ENCODE measurements at places on chromosomes 3 and 15.

DNA sequence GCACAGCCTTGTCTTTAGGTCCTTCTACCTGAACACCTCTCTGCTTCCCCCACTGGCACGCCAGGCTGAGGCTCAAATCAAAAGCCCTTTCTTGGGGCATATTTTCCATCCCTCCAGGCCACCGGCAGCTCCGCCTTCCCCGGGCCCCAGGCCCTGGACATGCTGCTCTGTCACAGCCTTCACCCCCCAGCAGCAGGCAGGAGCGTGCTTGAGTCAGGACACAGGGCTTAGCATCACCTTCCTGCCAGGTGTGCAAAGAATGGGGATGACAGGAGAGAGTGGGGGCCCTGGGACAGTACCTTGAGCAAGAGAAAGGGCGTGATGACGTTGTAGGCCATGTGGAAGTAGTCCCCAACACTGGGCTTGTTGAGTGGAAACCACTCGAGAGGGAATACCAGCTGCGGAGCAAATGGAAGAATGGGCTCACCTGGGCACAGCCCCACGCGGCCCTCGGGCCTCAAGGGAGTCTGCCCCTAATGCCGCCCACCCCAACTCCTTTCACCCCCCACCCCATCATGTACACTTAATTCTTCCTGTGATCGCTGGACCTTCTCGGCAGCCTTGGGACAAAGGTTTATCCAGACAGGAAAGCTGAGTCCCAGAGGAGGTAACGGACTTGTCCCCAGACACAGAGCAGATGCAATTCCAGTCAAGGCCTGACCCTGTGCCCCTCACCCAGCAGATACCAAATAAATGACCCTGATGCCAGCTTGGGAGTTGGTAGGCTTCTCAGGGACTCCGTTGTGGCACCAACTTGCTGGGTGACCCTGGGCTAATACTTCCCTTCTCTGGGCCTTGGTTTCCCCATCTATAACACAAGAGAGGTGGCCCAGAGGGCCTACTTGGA lies 9.1 kb upstream of the CALML4 start:
- DNase-seq = no peak

DNA sequence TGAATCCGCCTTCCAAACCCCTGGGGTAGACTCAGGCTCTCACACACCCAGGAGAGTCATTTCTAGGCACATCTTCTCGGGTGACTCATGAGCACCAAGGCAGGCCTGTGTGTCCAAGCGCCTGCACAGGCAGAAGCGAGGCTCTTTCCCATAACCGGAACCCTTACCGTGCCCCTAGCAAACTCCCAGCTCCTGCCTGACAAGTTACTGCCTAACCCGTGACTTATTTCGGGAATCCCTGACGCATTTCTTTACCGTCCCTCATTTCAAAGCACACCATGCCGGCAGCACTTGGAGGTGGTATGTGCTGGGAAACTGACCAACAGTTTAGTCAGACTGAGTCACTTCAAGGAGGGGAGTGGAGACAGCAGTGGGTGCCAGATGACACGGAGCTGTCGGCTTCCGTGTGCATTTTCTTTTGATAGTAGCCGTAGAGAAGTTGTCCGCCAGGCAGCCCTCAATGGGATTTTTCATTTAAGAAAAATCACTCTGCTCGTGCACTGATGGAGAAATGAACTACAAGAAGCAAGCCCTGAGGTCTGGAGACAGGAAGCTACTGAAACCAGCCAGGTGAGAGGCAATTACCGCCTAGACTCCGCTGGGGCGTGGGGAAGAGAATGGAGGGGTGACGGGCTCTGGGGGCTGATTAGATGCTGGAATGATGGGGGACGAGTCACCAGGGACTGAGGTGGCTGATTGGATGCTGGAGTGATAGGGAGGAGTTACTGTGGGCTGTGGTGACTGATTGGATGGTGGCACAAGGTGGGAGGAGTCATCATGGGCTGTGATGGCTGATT lies 17.3 kb upstream of the HRH1 start:
- DNase-seq = peak; percentile 21

GRCh38 chr3:159451067-159451466 lies 537.6 kb upstream of the IL12A start:
- DNase-seq = no peak

GRCh38 chr15:101167753-101168462 lies 83.9 kb downstream of the CHSY1 start:
- peak; percentile 80 for DNase-seq

DNA sequence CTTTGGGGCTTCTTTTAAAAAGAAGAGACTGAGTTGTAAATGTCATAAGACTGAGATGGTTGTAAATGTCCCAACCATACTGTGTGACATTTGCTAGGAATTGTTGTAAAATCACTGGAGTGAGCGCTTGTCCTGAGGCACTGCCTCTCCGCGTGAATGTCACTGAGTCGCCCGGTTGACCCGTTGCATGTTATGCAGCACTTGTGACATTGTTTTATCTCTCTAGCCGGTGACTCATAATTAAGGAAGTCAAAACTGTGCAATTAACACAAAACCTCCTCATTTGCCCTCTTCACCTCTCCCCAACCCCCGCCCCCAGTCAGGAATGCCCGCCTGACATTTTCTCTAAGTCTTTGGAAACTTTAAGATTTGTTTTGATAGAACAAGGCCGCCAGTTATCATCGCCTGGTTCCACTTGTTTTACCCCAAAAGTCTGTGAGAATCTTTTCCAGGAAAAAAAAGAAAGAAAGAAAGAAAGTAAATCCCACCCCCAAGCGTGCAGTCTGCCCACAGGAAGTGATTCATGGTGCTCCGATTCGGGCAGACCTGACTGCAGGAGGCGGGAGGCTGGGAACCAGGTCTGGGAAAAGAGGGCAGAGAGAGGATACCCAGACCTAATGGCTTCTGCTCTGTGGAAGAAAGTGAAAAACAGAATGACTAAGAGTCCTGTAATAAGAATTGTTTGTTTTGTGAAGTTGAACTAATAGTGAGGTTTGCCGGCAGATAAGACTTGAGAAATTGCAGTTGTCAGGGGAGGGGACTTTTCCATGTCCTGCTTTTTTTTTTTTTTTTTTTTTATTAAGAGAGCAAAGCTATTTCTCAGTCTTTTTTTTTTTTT lies 84.8 kb downstream of the SMAD3 start:
- DNase-seq = no peak

GRCh38 chr3:40255532-40255931 lies 54.0 kb upstream of the EIF1B start:
- DNase-seq = no peak

DNA sequence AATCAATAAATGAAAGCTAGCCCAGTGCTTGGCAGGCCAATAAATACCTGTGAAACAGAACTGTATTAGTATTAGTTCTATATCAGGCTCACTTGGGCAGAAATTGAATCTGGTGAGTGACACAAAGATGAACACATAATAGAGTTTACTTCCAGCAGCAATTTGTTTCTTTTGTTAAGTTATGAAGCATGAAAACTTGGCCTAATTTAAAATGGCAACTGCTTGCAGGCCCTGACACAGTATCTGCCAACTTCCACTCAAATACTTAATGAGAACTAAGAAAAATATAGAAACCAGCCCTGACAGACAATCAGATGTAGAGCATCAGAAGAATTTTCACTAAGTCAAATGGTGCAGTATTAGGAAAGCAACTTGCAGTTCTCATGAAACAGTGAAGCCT lies 37.6 kb upstream of the LRIG1 start:
- no peak for DNase-seq

- DNase-seq = no peak
Observed at GRCh38 chr3:59167756-59168155, 117.9 kb upstream of the CFAP20DC start.

DNA sequence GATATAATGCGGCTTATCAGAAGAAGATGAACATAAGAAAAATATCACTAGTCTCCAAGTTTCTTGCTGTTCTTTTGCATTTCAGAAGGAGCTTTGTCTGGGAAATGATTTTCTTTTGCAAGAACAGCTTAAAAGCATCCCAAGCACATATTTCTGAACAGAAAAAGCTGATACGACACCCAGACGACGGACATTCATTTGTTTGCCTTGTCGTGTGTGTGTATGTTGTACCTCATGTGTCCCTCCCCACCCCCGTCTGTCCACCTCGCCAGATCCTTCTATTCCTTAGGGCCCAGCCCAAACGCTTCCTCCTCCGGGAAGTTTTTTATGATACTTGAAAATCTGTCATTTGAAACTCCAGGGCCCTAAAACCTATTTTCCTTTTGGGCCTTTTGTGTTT lies 8.8 kb downstream of the ITPR1 start:
- no peak for DNase-seq

DNA sequence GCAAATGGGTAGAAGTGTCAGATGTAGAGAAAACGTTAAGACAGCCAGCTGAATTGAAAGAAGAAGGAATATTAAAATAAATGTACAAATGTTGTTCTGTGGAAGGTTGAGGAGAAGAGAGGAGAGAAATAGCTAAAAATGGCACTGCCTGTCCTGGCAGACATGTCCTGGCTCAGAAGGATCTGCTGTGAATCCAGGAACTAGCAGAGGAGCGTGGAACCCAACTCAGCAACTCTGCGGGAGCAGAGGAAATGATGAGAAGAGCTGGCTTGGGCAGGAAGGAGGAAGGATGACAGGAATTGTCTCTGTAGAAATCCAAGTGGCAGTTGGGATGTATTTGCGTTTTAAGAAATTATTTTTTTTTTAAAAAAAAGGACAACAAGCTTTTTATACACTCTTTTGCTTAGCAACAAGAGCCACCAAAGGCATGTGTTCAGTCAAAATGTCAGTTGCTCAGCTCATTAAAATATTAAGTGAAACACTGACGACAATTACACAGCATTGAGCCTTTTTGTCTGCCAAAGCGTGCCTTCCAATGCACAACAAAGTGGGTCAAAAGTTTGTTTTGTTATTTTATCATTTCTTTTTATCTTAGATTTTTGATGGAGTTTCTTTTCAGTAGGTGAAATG lies 16.1 kb downstream of the NANOGP8 start:
- no peak for DNase-seq

DNA sequence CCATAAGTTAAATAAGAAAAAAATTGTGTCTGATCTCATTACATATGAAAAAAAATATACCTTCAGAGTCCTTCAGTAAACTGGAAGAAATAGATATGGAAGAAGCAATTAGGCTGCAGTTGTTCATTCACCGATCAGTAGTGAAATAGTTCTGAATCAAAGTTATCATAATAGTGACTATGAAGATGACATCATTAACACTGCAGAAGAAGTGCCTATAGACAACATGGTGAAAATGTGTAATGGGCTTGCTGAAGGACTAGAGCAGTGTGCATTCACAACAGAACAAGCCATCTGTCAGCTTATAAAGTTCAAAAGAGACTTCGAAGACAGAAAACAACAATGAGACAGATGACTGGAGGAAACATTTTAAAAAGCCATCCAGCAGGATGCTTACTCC lies 144.5 kb downstream of the NAALADL2 start:
- DNase-seq = no peak

DNA sequence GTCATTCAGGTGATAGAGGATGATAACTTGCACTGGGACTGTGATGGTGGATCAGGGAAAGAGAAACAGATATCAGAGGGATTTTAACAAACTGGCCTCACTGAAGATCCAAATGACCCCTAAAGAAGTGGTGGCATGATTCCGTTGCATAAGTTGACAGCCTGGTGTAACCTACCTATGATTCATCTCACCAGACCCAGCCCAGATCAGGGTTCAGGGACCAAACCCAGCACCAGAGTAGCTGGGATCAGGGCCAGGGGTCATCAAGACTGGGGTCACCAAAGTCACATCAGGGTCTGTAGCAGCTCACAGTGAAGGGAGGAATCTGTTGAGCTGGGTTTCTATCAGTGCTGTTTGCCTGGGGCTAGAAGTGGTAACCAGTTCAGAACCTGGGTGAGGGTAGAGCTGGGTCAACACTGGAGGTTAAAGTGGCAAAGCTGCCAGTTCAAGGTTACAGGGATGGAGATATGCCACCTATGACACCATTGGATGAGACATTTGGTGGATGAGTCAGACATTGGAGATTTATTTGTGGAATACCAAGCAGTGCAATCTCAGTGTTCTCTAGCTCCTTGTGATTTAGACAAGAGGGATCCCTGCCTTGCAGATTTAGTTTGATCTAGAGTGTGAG lies 35.9 kb downstream of the CASR start:
- DNase-seq = no peak

GRCh38 chr15:56042498-56042897 lies 49.1 kb upstream of the NEDD4 start:
- DNase-seq = no peak

GRCh38 chr3:59839283-59839682 lies 789.5 kb upstream of the CFAP20DC start:
- DNase-seq = no peak

GRCh38 chr3:123686251-123686650 lies 101.4 kb upstream of the HACD2 start:
- no peak for DNase-seq

DNA sequence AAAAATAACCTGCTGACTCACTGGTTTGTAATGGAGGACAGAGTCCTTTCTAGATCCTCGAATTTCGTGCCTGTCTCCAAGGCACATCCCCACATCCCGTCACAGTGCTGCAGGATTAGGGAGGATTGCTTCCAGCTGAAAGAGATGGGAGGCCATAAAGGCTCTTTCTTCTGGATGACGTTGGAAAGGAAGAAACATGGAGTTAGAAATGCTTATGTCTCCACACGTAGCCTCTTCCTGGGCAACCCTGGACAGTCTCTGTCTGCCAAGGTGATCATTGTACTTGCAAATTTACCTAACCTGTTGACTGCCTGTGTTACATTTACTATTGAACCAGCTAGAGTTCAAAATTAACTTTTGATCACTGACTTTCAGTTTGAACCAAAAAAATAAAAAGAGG lies 27.6 kb upstream of the VILL start:
- DNase-seq = no peak

DNA sequence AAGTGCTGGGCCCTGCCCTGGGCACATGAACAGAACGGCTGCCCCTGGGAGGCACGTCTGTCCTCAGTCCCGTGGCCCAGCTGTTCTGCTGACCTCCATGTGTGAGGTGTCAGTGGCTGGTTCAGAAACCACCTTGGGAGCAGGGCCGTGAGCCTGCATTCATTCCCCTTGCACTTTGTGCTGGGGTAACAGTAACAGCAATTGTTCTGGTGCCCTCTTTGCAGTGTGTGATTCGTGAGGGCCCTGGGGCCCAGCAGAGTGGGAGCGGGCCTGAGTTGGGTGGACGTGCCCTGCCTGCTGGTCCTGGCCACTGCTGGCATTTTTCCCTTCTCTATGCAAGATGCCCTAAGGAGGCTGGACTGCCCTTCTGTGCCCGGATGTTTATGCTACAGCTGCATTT lies 50.4 kb upstream of the MYZAP start:
- no peak for DNase-seq

DNA sequence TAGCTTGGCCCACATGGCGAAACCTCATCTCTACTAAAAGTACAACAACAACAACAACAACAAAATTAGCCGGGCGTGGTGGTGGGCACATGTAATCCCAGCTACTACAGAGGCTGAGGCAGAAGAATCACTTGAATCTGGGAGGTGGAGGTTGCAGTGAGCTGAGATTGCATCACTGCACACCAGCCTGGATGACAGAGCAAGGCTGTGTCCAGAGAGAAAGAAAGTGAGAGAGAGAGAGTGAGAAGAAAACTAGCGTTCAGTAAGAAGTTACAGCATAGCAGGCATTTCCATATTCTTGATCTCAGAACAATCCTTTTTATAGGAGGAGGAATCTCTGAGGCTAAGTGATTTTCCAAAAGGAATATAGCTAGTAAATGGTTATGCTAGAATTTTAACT lies 1076.1 kb downstream of the AGBL1 start:
- no peak for DNase-seq

- no peak for DNase-seq
Observed at GRCh38 chr3:65433480-65433879, 605.2 kb downstream of the MAGI1 start.

- DNase-seq = no peak
Observed at GRCh38 chr15:69652293-69652692, 199.7 kb downstream of the RPLP1 start.

GRCh38 chr3:178969004-178969700 lies 102.5 kb downstream of the ZMAT3 start:
- DNase-seq = no peak
